ENCODE measurements at places on chromosomes 2 and 18. TPM values are rescaled to one million over a fixed set of nuclear protein-coding genes. Genes with fewer than 3 reads are reported as not detected.

NOSTRIN gene
- total RNA-seq = not detected

ARL5A gene
- 60.4 TPM for total RNA-seq

CCDC74B gene
- total RNA-seq = 5.8 TPM

MFSD6 gene
- total RNA-seq = 25.7 TPM

SIX2 gene
- 0.37 TPM for total RNA-seq

IL1R1 gene
- total RNA-seq = 7.9 TPM

CXCR2 gene
- not detected for total RNA-seq

OXER1 gene
- not detected for total RNA-seq

LYG2 gene
- not detected for total RNA-seq

CYTIP gene
- total RNA-seq = 2.8 TPM

DNA sequence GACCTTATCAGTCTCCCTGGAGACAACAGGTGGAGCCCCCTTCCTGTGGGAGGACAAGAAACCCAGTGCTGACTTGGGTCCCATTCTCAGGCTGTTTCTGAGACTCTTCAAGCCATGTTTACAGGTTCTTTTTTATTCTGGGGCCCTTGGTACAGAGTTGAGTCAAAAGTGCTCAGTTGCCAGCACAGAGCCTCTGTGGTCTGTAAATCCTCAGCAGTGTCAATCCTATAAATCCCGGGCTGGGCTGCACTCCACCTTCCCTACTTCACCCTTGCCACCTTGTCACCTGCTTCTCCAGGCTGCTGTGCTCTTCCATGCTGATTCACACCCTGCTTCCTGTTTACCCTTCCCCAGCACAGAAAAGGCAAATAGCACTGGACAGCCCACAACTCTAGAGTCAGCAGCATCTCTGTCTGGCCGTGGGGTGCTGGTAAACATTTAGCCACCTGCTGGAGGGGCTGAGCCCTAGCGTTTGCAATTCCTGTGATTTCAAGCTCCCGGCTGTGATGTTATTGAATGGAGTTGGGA lies 74.7 kb downstream of the TNFRSF11A start:
- peak; percentile 74 for DNase-seq

DNA sequence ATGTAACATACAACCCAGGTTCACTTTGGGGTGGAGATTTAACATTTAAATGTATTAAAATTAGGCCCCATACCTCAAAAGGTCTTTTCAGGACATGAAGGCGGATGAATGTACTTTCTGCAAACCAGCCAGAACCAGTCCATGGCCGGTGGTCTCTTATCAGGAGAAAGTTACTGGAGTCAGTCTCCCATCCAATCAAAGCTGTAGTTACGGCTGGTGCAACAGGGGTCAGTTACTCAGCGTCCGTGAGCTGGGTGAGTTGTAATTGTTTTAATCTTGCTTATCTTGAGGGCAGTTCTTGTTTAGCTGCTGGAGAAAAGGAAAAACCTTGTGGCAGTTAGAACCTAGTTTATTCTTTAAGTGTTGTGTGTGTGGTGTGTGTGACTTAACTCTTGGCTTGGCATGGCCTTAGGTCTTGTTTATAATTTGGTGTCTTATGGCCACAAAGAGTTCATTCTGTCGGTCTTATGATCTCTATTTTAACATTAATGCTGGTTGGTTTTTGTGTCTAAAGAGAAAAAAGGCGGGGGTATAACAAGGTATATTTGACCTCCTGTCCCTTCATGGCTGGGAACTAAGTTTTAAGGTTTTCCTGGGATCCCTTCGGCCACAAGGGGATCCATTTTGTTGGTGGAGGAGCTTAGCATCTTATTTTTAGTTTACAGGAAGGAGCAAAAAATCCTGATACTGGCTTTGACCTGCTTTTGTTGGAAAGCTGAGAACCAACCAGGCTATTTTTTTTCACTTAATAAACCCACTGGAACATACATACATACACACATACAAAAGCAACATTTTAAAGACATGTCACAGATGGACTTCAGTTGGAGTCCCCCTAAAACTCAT lies 143.5 kb upstream of the NCK2 start:
- no peak for DNase-seq

DNA sequence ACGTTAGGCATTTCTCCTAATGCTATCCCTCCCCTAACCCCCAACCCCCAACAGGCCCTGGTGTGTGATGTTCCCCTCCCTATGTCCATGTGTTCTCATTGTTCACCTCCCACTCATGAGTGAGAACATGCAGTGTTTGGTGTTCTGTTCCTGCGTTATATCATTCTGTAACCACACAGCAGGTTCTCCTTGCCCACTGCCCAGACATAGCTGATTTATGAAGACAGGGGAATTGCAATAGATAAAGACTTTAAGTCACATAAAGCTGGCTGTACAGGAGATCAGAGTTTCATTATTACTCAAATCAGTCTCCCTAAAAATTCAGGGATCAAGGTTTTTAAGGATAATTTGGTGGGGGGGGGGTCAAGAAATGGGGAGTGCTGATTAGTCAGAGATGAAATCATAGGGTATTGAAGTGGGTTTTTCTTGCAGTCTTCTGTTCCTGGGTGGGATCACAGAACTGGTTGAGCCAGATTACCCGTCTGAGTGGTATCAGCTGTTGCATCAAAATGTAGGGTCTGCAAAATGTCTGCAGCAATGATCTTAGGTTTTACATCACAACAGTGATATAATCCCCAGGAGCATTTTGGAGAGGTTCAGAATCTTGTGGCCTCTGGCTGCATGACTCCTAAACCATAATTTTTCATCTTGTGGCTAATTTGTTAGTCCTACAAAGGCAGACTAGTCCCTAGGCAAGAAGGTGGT lies 392.1 kb upstream of the KCNJ3 start:
- no peak for DNase-seq

DNA sequence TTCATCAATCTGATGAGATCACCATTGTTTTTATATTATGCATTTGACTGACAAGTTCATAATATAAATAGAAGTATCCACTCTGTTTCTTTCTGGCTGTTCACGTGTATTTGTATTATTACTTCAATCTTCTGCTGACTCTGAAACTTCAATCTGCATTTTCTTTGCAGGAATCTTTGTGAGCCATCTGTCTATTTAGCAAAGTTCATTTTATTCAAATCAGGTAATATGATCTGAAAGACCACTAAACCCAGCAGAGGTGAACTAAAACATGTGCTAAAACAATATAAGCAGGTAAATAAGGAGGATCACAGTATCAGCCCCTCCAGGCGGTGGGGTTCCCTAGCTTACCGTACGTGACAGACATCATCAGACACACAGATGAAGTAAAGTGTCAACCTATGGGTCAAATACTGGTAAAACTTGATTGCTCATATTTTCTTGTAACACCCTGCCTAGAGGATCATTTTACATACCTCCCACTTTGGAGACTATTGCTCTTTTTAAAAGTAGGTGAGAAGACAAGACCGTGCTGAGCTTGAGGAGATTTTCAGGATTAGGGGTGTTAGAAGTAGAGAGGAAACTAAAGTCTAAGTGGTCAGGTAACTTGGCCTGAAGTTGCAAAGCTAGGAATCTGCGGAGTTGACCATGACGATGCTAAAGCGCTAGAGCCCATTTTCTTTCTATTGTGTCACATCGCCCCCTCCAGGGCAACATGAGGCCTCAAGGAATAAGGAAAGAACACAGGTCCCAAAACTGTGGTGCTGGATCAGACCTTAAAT lies 9.0 kb downstream of the DTNB start:
- DNase-seq = peak; percentile 18

- no peak for DNase-seq
These were observed 49.2 kb upstream of the DARS1 start for GRCh38 chr2:136034629-136035028.

DNA sequence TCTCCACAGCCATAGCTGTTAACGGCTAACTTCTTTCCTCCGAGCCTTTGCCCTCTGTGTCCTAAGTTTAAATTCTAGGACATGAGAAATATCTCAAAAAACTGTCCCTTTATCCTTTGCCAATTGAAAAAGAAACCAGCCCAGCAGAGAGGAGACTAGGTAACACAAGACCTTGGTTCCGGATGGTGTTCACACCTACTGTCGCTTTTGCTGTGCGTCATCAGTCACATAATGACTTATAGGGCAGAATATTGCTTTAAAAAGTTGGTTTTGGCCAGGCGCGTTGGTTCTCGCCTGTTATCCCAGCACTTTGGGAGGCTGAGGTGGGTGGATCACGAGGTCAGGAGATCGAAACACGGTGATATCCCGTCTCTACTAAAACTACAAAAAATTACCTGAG lies 66.2 kb downstream of the SP3 start:
- no peak for DNase-seq

GRCh38 chr2:218879776-218880101 lies 913 bp upstream of the WNT10A start:
- no peak for DNase-seq

DNA sequence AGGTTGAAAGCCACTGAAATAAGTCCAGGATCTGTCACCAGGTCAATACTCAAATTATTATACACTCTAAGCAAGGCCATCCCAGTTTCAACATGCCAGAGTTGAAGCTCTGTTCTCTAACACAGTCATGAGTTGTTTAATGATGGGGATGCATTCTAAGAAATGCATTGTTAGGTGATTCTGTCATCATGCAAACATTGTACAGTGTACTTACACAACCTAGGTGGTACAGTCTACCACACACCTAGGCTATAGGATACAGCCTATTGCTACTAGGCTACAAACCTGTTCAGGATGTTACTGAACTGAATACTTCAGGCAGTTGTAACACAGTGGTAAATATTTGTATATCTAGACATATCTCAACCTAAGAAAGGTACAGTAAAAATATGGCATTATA lies 162.2 kb downstream of the BAZ2B start:
- peak; percentile 2 for DNase-seq

- no peak for DNase-seq
These were observed 32.3 kb downstream of the MROH2A start for GRCh38 chr2:233810385-233810784.

GRCh38 chr2:224041554-224041953 lies 2.5 kb upstream of the SERPINE2 start:
- DNase-seq = no peak

DNA sequence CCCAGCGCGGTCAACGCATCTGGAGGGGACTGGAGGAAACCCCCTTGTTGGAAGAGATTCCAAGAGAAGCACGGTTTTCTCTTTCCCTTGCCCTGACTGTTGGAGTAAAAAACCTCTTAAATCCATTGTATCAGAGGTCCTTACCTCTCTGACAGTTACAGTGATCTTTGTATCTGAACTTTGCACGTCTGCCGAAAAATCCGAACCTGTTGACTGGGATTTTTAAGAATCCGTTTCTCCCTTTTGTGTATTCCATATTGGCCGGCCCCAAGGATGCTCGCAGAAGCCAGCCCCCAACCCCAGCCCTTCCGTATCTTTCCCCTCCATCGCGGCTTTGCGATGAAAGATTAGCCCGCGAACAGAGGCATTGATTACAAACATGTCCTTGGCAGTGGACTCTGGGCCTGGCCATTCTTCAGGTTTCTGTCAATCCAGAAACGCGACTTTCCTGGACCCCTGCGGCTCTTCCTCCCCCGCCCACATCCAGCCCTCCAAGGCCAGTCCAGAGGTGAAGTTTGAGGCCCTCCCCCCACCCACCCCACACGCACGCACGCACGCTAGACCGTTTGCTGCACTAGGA lies 4.6 kb upstream of the DLX1 start:
- no peak for DNase-seq

GRCh38 chr2:69604026-69604678 lies 39.4 kb downstream of the AAK1 start:
- no peak for DNase-seq

DNA sequence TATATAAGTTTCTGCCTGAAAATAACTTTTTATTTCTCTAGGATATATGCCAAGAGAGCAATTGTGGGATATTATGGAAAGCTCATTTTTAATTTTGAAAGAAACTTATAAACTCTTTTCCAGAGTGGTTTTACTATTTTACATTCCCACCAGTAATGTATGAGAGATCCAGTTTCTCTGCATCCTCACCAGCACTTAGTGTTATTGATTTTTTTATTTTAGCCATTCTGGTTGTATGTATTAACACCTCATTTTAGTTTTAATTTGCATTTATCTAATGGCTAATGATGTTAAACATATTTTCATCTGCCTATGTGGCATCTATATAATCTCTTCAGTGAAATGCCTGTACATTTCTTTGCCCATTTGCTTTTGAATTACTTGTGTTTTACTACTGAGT lies 597.7 kb upstream of the RAB6C start:
- DNase-seq = no peak

GRCh38 chr18:79552140-79552631 lies 127.4 kb upstream of the CTDP1 start:
- no peak for DNase-seq

DNA sequence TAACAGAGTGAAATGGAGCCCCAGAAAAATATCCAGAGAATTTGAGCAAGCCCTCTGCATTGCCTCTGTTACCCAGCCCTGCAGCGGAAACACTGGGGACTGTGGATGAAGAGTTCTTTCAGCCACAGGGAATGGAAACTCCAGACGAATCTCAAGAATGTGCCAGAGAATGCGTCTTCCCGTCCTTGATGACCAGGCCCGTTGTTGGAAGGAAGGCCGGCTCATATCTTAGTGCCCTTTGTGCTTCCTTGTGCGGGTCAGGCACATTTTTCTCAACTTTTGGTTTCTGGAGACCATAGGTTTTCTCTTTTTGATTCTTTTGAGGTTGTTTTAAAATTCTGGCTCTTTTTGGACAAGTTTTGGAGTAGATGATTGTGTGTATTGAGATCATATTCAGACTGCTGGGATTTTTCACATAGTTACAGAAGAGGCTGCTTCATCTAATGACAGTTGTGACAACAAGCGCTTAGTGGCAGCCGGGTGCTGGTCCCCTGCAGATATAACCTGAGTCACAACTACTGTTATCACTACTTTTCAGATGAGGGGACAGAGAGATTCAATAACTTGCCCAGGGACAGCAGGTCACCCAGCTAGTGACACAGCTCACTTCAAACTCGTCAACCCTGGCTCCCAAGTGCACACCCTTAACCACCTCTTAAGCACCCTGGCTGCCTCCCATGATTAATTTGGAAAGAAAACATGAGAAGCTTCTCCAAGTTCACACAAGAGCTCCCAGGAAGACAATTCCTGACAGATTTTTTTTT lies 15.7 kb downstream of the MAL start:
- no peak for DNase-seq

GRCh38 chr2:75932996-75933395 lies 222.3 kb upstream of the GCFC2 start:
- DNase-seq = no peak

- no peak for DNase-seq
These were observed 1374.9 kb upstream of the CELF4 start for GRCh38 chr18:38940475-38940862.

DNA sequence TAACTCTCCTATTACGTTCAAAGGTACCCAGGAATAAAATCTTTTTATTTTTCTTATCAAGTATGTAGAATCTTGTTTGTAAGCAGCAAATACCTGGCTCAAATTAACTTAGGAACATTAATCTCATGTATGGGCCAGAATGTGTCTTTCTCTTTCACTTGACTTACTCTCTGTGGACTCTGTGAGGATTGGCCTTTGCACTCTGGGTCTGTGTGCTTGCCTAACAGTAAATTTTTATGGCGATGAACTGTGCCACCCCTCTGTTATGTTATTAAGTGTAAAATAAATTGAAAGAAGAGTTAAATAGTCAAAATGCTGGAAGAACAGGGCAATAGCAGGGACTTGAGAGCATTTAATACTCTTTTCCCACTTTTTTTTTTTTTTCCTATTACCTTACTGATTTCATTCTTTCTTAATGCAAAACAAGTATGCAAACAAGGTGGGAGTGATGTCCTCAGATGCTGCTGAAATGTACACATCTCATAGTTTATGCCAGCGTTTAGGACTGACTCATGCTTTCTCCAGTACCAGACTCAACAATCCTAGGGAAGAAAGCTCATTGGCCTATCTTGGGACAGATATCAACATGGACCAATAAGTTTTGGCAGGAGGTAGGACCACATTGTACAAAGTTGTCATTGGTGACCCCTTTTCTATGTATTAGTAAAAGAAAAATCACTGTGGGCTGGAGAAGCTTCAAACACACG lies 25.5 kb downstream of the LYPD6 start:
- DNase-seq = no peak
